ENCODE measurements at places on chromosomes 1 and 21. TPM values are rescaled to one million over a fixed set of nuclear protein-coding genes. Genes with fewer than 3 reads are reported as not detected.

Gene ZNF593OS
- total RNA-seq, result not detected

Gene PMVK
- total RNA-seq, result 26.4 TPM

Gene LENEP
- total RNA-seq, result 1.9 TPM

Gene DCDC2B
- 0.22 TPM for total RNA-seq

Gene OR10K1
- total RNA-seq, result not detected

Gene IL12RB2
- total RNA-seq, result 15.2 TPM

Gene PCP4
- not detected for total RNA-seq

DNA sequence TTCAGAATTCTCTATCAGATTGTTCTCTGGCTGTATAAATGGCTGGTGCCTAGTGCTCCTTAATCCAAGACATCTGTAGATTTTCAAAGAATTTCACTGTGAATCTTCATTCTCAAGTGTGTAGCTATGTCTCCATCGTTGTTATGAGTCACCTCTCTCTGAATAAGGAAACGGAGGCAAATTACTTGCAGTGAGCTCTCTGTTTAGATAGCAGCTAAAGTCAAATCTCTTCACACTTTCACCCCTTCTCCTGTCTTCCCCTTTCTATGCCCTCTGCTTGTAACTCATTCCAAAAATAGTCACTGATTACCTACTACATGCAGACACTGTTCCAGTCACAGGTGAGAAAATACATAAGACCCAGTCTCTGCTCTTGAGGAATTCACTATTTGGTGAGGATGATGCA is 39.7 kb downstream of the CHML start:
- DNase-seq, result no peak

DNA sequence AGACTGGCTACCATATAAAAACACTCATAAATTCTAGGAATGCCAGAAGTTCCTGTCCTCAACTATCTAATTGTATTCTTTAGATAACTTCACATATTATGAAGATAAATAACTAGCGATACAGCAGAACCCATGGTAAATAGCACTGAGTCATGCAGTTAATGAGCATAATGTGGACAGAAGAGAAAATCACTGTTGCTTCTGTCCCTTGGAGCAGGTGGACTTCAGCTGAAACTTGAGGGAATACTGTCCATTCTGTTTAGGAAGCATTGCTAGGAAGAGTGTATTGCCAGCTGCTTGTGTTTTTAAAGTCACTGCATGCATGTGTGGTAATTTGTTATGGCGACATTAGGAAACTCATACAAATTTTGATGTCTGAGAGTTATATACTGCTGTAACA is 854.4 kb downstream of the LTN1 start:
- DNase-seq, result no peak

DNA sequence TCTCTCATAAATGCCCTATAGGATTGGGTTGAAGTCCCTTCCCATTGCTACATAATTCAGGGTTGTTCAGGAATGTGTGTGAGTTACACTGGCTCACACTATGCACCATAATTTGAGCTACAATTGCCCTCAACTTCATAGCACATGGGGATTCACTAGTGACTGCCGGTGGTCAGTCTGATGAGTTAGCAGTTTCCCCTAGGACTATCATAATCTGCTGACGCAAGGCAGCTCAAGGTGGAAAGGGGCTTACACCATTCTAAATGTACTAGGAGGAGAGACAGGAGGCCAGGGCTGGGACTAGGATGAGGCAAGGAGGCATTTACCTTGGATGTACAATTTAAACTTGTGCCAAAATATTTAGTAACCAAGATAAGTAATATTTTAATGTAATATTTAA is 224.7 kb downstream of the GRIK1 start:
- DNase-seq, result no peak

- no peak for DNase-seq
These were observed 325.3 kb upstream of the ADAMTS5 start for GRCh38 chr21:27292229-27292628.

DNA sequence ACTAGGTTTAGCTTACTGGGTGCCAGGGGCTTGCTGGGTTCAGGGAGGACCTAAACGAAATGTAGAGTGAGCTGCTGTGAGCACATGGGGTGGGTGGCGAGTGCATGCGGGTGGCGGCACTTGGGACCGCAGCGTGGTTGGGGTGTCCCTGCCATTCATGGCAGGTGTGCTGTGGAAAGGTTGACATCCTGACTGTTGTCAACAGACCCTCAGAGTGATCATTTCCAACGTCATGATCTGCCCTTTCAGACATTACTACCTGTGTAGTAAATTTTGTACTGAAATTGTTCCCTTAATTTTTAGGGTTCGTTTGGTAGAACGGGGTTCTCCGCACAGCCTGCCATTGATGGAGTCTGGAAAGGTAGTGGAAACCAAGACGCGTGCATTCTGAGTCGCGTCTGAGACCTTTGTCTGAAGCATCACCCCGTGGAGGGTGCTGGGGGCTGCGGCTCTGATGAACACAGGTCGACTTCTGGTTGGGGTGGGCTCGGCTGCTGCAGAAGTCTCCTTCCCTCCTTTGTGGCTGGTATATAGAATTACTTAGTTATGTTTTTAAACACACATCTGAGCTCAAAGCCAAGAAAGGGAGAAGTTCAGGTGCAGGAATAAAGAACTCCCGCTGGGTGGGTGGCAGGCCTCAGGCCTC is 43.3 kb downstream of the S100B start:
- peak; percentile 55 for DNase-seq

DNA sequence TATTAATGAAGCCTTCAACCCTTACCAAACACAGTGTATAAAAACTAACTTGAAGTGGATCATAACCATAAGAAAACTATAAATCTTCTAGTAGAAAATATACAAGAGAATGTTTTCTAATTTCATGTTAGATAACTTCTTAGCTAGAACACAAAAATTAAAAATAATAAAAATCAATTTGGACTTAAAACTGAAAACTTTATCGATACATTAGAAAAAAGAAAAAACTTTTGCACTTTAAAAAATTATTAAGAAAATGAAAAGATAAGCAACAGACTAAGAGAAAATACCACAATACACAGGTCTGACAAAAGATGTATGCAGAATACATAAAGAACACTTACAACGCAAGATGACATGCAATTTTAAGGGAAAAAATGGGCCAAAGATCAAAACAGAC is 8.7 kb downstream of the COP1 start:
- DNase-seq, result no peak

DNA sequence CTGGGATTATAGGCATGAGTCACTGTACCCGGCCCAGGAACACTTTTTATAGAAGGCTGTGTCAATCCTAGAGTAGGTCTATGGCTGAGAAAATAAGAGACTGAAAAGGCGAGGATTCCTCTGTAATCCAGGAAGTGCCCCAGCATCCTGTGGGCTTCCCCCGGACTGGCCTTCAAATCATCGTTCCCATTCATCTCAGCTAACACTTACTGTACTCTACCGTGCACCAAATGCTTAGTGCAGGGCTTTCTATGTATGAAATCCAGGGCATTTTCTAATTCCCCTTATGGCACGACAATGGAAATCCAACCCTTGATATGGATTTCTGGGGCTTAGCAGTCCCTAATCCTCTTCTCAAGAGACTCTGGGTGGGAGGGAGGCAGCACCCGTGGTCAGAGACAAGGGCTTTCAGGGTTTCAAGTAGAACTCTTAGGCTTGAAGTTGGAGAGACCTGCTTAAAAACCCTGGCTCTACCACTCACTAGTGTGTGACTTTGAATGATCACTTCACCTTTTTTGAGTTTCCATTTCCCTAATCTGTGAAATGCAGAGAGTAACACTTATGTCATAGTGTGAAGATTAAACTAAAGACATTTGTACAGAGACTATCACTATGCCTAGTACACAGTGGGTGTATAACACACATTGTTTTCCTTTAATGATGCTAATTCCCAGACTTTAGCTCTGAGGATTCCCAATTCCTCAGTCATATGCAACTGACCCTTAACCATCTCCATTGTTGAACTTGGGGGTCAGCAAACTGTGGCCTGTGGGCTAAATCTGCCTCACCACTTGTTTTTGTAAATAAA is 20.3 kb downstream of the MECR start:
- DNase-seq, result no peak

DNA sequence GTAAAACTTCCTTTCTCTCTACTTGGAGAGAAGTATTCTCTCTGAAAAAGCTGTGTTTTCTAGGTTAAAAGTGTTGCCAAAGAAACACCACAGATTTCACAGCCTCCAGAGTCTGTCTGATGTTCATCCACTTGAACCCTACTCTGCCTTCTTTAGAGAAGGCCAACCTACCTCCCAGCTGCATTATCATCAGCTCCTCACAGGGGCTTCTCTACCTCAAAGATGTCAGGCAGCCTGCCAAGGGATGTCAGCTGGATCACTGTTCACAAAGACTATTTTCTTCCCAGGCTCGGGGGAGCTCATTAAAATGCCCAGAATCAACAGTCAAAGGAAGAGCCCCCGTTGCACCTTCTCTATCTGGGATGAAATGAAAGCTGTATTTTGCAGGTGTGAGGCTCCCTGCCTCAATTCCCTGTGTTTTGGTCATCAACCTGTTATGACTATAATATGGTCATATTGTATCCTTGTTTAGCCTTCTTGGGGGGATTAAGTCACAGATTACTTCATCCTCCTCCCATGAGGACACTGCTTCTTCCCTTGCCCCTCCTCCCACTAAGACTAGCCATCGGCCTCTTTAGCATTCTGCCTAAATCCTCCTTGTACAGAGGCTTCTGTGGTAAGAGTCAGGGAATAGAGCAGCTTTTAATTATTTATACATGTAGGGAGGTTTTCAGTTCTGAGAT is 25.7 kb downstream of the ANGPTL7 start:
- DNase-seq, result no peak

DNA sequence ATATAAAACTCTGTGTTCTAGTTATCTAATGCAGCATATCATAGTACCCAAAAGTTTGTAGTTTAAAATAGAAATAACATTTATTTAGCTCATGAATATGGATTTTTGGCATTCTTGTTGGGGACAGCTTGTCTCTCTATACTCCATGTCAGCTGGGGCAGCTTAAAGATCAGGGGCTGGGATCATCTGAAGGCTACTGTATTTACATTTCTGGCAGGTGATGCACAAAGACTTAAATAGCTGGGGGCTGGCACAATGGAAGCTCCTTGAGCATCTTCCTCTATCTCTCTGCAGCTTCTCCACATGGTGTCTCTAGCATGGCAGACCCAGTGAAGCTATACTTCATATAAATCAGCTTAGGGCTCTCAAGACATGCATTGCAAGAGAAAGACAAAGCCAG is 55.6 kb upstream of the DAB1 start:
- DNase-seq, result no peak

All from activated naive CD8-positive, alpha-beta T cell treated with anti-CD3 and anti-CD28 coated beads, Interleukin-2, amount 10 ng/mL, durations not matched to agents 7 days and 5 days (primary cell).